A172 (cell line): ENCODE measurements at places on chromosomes 3 and 15.

DNA sequence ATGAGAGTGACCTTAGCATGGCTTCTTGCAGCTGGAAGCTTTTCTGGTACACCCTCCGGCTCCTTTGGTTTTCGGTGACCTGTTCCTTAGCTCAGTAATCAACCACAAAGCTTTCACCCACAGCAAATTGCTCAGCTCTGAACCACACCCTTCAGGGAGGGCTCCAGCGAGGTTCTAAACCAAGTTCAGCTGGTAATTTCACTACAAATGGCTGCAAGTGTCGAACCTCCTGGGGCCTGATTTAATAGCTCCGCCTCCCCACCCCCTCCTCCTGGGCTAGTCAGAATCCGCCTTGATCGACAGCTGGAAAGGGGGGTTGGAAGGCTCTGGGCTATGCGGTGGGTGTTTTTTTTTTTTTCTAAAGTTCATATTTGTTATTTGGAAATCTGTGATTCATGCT is 150.9 kb upstream of the MCTP2 start:
- peak; percentile 73 for DNase-seq

DNA sequence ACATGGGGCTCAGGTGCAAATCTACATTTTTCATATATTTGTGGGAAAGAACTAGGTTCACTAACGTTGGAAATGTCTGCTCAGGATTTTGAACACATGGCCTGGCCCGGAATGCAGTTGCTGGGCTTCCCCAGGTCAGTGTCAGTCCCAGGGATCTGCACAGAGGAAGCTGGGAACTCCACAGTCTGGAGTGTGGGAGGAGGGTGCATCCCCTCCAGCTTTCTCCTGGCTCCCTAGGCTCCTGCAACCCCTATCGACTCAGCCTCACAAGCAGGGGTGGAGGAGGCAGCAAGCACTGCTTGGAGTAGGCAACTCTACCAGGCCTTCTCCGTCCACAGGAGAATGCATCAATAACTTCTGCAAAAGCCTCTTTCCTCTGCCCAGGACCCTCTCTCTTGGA is 30.1 kb upstream of the HCN4 start:
- no peak for DNase-seq

- DNase-seq: no peak
Measured at GRCh38 chr3:64888165-64888564, 200.4 kb upstream of the ADAMTS9 start.

GRCh38 chr3:16056217-16056616 is 118.3 kb upstream of the GALNT15 start:
- no peak for DNase-seq

- DNase-seq: no peak
Measured at GRCh38 chr15:38565287-38565670, 665 bp upstream of the RASGRP1 start.

DNA sequence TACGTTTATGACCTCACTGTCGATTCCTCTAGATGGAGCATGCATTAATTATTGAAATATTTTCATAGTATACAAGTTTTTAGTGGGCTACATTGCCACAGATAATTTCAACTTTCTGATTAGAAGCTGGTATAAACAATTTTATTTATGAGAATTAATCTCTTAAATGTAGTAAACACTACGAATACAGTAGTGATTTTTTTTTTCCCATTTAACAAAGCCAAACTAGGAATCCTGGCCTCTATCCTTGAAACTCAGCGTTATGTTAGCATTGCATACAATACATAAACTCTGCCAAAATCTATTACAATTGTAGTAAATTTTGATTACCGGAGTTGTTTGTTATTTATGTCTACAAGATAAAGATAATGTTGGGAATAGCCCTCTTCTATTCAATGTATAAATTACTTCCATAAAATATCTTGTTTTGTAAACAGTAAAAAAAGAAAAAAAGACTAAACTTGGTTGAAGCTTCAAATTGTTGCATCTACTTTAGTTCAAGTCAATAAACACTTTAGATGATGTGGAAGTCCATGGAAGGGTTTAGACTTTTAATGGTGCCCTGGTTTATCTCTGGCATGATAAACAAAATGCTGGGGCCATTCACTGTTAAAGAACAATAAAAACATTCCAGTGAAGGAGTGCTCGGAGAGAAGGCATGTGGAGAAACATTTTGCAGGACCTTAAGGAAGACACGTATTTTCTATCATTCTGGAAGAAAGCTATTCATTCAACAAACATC is 77.3 kb upstream of the NR2F2 start:
- DNase-seq: no peak

DNA sequence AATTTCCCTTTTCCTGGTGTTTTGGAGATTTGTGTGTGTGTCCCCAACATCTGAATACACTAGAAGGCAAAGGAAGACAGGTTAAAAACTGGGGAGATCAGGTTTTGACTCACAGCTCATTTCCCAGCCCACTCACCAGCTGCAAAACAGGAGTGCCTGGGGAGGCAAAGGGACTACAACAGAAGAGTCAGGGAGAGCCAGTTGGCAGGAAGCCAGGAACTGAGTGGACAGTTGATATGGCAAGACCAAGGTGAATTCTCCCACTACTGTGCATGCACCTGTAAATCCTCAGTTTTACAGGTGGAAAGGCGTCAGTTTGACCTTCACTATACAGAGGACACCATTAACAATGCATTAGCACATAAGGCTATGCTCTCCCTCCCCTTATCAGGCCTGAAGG is 901.5 kb upstream of the SEMA6D start:
- no peak for DNase-seq

DNA sequence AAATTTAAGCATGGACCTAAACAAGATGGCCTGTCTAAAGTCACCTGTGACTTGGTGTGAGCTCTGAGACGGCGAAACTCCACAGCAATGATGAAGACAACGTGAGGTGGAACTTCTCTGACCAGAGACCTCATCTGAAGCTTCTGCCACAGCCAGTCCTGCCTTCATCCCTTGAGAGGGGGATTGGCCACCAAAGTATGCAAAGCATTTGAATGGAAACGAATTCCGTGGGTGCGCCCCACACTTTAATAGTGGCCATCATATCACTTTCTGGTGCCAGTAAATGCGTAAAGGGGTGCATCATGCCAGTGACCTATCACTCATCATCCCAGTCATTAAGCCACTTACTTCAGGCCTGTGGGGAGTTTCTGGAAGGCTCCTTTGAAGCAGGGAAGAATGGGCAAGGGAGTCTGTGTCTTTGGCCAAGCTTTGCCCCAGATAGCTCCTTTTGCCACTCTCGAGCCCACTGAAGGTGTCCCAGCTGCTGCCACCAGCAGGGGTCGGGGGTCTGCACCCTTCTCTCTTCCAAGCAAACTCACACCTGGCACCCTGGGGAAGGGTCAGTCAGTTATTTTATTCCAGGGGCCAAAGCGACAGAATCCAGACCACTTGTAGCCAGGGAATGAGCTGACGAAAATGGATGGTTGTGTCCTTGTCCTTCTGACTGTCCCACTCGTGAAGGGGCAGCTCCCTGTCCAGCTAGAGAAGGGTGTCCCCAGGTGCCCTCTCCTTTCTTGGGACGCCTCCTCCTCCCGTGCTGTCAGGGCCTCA is 17.7 kb downstream of the MUC20 start:
- no peak for DNase-seq

DNA sequence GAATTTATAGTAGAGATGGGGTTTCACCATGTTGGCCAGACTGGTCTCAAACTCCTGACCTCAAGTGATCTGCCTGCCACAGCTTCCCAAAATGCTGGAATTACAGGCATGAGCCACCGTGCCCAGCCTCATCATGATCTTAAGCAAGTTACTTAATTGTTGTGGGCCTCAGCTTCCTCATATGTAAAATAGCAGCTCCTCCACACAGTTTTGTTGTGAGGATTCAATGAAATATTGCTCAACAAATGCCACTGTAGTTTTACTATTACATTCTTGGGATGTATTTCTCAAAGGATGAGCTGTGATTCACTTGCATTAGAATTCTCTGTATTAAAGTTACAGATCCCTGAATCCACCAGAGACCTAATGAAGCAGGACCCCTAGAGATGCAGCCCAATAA is 168.8 kb downstream of the ADAMTS9 start:
- no peak for DNase-seq

DNA sequence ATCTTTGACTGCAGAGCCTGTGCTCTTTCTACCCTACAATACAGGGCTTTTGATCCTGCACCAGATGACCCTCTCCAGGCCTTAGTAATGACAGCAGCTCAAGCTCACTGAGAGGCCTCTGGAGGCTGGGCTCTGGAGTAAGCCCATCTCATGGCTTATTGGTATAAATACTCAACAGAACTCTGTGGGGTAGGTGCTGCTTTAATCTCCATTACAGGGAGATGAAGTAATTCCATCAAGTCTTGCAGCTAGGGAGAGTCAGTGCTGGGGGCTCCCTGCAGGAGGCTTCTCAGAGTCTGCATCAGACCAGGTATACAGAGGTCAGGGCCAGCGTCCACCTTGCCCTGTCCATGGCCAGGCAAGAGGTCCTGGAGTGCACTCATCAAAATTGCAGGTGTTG is 89.2 kb upstream of the SLC6A11 start:
- no peak for DNase-seq
